ENCODE measurements at places on chromosomes 4 and X.

DNA sequence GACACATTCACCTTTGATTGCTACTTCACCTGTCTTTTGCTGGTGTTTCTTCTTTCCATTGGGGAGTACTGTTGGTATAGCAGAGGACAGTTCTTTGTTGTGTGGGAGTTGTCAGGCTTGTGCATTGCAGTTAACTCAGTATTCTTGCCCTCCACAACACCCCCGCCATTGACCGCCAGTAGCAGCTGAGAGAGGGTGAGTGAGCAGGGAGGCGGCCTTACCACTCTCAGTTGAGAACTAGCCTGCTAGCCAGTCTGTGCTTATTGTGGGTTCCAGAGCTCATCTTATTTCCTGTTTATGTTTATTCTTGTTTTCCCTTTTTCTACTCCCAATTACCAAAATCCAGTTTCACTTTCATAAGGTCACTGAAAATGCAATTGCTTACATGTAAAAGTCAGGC is 52.2 kb downstream of the STIM2 start:
- no peak for DNase-seq

DNA sequence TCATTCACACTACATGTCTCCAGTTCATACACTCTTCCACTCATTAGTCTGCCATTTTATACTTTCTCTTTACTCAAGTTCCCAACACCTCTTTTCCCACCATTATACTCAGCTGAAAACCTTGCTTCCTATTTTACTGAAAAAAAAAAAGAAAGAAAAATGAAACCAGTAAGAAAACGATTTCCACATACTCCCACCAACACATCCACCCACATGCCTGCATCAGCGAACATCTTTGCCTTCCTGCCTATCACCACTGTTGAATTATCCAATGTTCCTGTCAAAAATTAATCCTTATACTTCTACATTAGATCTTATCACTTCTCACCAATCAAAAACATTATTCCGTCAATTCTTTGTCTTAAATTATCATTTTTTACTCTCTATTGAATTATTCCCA is 188.1 kb upstream of the FAM241A start:
- no peak for DNase-seq

DNA sequence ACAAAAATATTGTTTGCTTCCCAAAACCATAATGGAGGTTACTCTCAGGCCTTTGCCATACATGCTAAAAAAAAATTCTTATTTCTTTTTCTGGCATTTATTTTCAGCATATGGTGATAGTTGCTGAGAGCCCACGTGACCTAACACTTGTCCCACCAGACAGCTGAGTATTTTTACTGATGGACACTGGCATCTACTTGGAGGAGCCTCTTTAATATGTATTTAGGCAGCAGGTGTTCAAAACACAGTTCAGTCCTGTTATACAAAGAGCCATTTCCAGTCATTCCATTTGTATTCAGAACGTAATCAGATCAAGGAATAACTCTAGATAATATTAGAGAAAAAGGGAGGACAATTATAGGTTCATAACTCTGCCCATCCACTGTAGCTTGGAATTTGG is 95.5 kb downstream of the CXCL13 start:
- no peak for DNase-seq

- DNase-seq: no peak
These were observed 278.9 kb upstream of the GIMD1 start for GRCh38 chr4:106647451-106647850.

DNA sequence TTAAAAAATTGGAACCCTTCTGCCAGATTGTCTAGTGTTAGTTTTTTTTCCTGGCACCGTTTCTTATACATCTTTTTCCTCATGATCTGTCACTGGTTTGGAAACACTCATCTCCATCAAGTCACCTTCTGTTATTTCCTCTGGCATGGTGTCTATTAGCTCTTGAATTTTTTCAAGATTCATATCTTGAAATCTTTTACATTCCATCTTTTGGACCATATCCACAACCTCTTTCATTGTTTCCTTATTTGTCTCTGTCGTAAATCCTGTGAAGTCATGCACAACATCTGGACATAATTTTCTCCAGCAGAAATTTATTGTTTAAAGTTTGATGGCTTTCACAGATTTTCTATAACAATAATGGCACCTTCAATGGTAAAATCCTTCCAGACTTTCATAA is 10.2 kb upstream of the TMEM185A start:
- DNase-seq: no peak

DNA sequence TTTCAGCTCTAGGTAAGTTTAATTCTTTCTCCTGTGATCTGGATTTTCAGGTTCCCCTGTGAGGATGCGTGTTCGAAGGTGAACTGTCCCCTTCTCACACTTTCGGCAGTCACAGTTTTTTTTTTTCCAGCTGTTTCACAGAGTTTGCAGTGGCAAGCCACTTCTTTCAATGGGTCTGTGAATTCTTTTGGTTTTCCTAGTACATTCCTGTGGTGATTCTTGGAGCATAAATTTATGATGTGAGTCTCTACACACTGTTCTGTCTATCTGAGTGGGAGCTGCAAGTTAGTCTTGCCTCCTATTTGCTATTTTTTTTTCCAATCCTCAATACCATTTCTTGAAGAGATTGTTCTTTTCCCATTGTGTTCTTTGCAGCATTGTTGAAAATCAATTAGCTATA is 595.5 kb downstream of the RAPGEF2 start:
- DNase-seq: no peak

- DNase-seq: peak; percentile 53
These were observed 33.1 kb downstream of the GAB3 start for GRCh38 chrX:154717824-154718223.

DNA sequence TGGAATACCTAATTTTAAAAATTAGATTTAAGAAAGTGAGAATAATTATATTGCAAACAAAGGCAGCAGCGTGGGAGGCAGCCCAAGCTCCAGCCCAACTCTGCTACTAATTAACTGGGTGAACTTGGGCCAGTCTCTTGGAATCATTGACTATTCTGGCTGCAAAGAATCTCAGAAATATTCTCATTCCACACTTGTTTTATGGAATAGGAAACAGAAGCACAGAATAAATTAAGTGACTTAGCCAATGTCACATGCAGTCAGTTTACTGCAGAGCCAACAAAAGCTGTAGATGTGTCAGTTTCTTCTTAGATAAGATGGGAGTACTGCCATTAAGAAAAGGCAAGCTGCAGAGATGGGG is 132.6 kb upstream of the FAM9B start:
- DNase-seq: no peak

- DNase-seq: no peak
These were observed 319.1 kb downstream of the RAPGEF2 start for GRCh38 chr4:159422019-159422418.

DNA sequence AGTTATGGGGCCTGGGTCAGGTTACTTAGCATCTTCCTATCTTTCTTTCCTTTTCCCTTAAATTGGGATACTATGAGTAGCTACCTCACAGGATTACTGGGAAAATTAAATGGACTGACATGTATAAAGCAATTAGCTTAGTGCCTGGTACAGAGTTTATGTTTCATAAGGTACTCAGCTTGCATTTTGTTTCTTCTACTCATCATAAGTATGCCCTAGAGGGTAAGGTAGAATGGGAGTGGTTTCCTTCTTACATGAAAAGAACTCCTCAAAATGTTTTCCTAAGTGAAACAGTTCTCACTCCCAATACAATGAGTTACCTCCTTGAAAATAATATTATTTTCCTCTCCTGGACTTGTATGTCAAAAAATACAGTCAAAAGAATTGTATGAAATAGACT is 75.7 kb downstream of the NPFFR2 start:
- no peak for DNase-seq

DNA sequence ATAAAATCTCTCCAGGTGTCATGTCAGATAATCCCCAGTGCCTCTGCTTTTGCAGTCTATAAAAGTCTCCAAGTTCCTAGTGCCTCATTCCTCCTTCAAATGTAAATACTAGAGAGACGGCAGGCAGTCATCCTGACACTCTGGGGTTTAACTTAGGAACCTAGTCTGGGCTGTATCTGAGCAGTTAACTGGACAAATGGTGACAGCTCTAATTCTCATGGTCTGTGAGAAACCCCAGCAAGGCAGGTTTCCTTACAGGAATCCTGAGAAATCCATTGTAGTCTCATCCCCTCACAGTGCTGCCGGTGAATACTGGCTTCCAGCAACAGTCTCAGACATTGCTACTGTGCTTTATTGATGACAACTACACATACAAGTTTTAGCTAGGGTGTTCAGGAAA is 246.8 kb downstream of the SNCA start:
- DNase-seq: no peak

GRCh38 chrX:109735202-109735744 is 2.2 kb upstream of the ACSL4 start:
- DNase-seq: no peak

DNA sequence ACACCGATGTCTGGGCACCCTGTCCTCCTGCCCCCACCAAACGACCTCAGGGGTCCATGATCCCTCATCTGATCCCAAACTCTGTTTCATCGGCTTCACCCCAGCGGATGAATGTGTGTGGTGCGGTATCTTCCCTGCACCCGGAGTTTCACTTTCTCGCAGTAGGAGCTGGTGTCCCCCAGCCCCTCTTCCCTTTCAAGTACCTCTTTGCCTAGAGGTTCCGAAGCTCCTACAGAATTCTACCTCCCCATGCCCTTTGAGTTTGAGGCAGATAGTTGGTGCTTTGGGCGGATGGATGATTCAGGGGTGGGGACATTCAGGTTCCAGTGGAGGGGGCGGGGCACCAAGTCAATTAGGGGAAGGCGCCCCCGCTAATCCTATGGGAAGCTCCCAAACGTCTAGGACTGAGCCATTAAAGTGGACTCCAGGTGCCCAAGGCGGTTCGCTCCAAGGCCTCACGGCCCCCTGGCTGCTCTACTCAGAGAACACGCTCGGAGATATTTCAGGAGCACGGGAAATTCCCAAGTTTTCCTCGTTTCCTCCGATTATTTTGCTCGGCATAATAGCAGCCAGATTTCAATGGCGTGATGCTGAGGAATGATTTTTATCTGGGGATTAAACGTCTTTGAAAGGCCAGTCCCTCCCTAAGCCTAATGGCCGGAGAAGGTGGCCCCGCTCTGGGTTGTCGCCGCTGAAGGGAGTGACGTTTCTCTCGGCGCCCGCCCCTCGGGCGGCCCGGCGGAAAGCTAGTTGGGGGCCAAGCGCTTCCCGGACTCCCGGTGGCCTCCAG is 1.3 kb downstream of the MSX1 start:
- no peak for DNase-seq

DNA sequence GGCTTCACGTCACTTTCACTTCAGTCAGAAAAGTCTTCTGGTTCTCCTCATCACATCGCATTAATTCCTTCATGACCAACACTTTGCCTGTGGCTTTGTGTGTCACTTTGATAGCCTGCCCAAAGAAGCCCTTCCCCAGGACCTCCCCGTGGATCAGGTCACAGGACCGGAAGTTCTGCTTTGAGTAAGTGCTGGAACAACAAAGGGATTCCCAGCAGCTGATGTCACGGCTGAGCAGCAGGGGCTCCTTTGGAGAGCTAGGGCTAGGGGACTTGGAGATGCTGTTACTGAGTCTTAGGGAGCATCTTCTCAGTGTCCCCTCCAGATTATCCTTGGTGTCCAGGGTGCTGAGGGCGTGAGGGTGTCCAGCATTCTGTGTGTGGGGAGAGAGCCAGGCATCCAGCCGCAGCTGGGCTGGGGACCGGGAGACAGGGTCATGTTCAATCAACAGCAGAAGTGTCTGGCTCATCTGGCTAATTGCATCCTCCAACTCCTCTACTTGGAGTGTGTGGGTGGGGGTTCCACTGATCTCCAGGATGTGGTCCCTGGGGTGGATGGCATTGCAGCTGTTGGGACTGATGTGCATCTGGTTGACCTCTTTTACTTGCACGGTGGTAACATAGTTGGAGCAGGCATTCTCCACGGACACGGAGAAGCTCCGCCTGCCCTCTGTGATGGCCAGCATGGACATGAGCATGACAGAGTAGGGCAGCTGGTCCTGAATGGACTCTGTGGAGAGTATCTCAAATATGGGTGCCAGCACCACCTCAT is 39.2 kb upstream of the ARHGAP6 start:
- no peak for DNase-seq

DNA sequence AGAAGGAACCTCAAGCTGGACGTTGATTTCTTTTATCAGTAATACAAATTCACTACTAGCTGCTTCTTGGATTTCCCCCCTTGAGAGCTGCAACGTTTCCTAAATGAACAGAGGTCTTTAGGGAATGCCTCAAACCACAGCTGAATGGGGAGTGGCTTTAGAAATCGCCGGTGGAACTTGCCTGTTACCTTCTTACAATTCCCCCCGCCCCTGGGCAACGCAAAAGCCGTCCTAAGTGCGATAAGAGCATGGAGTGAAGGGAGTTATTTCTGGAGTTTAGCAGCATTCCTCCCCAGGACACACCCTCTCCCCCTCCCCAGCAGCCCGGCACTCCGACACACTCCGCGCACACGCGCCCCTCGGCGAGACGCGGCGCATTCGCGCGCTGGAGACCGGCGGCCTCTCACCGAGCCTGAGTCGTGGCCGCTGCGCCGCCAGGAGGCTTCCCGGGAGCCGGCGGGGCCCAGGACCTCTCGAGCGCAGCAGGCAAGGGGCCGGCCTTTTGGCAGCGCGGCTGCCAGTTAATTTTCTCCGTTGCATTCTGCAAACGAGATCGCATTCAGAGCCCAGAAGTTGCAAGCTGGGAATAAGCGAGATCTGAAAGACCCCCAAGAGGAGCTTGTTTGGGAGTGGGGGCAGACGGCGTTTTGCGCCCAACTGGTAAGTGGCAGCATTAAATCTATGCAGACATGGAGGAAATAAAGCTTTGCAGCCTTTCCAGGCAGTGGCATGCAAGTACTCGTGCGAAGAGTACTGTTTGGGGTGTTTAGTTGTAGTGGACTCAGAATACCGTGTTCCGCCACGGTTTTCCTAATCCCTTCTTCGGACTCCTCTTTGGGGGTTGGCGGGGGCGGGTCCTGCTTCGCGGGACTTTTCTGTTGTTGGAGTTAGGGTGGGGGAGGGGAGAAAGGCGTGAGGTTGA is 134.7 kb downstream of the PALLD start:
- no peak for DNase-seq

DNA sequence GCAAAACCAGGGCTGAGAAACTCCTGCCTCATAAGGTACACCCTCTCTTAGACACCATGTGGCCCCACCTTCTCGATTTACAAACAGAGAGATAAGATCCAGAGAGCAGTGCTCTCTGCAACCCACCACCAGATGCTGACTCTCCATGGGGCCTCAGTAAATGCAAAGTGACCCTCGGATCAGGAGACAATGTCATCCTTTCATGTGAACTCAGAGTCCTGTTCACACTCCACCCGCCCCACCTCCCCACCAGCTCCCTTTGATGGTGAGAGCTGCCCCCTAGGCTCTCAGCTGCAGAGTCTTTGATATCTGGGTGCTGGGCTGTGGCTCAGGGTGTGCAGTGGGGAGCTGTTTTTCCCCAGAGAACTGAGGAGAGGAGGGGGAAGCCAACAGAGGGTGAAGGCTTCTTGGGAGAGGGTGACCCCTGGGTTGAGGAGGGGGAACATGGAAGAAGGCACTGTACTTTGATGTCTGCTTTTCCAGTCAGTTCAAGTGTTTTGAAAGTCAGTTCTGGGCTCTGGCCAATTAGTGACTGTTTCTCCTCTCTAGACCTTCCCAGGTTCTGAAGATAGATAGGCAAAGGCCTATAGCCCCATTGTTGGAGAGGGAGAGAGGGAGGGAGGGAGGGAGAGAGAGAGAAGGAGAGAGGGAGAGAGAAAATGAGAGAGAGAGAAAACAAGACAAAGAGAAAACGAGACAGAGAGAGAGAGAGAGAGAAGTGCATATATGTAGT is 88.2 kb downstream of the SCD5 start:
- DNase-seq: no peak

GRCh38 chrX:154063234-154063633 is 34.3 kb downstream of the MECP2 start:
- DNase-seq: no peak

- DNase-seq: no peak
These were observed 118.0 kb downstream of the SOWAHB start for GRCh38 chr4:76779740-76780459.
